CD4-positive, alpha-beta T cell treated with Interleukin-15 for 4 hours (primary cell): ENCODE measurements at places on chromosomes 6 and 20.

GRCh38 chr20:53873230-53873604 lies 197.2 kb downstream of the BCAS1 start:
- no peak for DNase-seq

DNA sequence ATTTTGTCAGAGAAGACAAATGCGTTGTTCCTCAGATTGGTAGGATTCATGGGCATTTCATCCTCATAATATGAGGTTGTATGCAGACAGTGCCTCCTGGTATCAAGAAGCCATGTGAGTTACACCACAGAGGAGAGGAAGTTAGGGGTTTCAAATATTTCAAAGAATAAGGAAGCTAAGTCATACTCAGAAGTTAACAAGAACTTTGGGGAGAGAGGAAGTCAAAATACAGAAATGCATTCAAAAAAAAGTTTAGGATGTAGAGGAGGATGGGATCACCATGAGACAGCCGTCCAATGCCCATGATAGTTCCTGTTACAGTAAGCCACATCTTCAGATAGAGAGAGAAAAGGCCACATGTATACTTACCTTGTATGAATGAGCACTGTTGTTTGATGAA lies 22.3 kb downstream of the HLA-DOB start:
- no peak for DNase-seq

DNA sequence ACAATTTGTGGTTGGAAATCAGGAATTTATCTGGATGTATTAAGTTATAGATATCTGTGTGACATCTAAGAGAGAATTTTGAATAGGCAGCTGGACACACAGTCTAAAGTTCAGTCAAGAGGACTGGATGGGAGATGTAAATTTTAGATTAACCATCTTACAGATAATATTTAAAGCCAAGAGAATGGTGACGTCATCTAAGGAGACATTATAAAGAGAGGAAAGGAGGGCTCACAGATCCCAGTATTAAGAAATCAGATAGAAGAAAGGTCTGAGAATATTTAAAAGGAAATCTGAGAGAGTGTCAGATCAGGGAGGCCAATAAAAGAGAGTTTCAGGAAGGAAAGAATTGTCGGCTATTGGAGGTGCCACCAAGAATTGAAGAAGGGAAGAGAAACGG lies 9.4 kb downstream of the COL19A1 start:
- DNase-seq = no peak

- no peak for DNase-seq
Measured at GRCh38 chr6:129586815-129587214, 123.2 kb downstream of the ARHGAP18 start.

DNA sequence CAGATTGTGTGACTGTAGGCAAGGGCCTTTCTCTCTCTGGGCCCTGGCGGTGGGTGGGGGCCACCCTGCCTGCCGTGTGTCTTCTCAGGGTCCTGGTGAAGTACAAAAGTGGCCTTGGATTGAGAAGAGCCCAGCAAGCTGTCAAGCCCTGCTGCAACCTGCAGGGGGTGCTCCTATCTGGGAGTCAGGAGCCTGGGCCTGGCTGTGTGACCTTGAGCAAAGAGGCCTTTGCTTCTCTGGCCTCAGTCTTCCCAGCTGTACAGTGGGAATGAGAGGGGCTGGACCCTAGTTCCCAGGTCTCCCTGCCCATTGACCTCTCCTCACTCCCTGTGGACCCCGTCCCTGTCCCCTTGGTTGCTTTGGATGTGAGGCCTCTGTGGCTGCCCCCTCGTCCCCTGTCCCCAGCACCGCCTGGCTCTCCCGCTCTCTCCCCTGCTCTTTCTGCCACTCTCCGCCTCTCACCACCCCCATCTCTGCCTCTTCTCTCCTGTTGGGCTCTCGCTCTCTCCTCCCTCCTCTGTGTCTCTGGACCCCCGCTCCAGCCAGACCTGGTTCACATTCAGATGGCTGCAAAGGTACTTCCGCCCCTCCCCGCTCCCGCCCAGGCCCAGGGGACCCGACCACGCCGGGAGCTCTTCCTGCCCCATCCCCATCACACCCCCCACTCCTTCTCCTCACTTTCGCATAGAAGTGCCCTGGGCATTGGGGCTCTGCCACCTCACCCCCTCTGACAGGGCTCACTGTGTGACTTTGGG lies 46.7 kb downstream of the SRC start:
- DNase-seq = no peak

- no peak for DNase-seq
Measured at GRCh38 chr6:97198046-97198565, 84.9 kb downstream of the MMS22L start.

GRCh38 chr6:100979267-100979666 lies 98.1 kb upstream of the ASCC3 start:
- no peak for DNase-seq
